Psoas muscle (tissue), 8 donors: ENCODE measurements at places on chromosomes 7 and 10. TPM values are rescaled to one million over a fixed set of nuclear protein-coding genes. Genes with fewer than 3 reads are reported as not detected.

OR2A7 gene
- not detected for total RNA-seq

- peak; percentile 53 for DNase-seq
Measured at GRCh38 chr10:5692461-5693358, 8.1 kb downstream of the TASOR2 start.

DNA sequence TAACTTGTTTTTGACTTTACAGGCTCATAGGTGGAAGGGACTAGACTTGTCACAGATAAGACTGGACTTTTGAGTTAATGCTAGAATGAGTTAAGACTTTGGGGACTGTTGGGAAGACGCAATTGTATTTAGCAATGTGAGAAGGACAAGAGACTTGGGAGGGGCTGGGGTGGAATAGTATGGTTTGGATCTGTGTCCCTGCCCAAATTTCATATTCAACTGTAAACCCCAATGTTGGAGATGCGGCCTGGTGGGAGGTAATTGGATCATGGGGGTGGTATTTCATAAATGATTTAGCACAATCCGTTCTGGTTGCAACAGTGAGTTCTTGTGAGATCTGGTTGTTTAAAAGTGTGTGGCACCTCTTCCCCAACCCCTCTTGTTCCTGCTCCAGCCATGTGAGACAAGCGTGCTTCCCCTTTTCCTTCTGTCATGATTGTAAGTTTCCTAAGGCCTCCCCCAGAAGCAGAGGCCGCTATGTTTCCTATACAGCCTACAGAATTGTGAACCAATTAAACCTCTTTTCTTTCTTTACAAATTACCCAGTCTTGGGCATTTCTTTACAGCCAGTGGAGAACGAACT lies 22.6 kb downstream of the RNF216 start:
- DNase-seq: no peak

FAM25A gene
- not detected for total RNA-seq

POU6F2 gene
- not detected for total RNA-seq
